Left lung (tissue), 14 donors: ENCODE measurements at places on chromosomes 6 and 20. TPM values are rescaled to one million over a fixed set of nuclear protein-coding genes. Genes with fewer than 3 reads are reported as not detected.

GRCh38 chr20:651713-652614 lies 1.0 kb downstream of the SRXN1 start:
- DNase-seq: no peak

DNA sequence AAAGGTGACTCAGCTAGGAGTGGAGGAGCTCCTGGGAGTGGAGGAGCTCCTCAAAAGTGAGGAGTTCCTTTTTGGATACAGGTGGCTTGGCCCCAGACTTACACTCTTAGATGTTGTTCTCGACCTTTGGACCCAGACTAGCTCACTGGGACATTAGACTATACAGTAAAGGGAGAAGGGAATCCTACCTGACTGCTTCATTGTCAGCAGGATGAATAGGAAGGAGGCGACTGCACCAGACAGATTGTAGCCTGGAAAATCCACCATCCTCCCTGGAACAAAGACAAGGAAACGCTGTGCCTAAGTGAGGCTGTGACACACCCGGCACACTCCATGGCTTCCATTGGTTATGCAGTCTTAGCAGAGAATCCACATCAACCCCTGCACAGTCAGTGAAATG lies at the start of gene BTNL2:
TSS of gene BTNL2 (minus strand) at position 325 of the 400 bp plus-strand sequence. CDS start at position 267, 58 bp downstream.
- no peak for DNase-seq

DNA sequence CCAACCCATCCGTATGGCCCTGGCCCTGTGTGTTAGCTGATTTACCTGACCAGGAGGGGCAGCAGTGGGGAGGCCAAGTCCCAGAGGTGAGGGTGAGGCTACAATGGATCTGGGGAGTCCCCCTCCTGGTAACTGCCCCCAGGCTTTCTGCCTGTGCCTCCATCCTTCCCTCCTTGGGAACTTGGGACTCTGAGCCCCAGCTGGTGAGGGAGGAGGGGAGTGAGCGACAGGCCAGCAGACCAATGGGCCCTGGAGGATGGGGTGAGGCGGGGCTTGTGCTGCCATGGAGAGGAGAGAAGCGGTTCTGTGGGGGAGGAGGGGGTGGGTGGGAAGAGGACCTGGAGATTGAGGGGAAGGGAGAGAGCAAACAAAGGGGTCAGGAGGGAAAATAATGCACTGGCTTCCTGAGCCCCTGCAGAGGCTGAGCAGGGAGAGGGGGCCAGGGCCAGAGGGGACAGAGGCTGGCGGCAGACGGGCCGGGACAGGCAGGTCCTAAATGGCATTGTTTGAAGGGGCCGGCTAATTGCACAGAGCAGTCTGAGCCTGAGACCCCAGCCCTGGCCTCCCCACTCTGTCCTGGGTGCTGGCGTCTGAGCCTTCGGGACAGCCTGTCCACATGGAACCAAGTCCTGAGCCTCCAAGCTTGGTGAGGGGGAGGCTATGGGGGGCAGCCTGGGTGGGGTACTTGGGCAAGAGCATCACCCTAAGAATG lies 17.5 kb downstream of the DNMT3B start:
- DNase-seq: no peak

GRCh38 chr6:165702669-165703068 lies 39.6 kb upstream of the PDE10A start:
- no peak for DNase-seq

UBE2C gene
- 5.9 TPM for total RNA-seq

- no peak for DNase-seq
These were observed 32.5 kb upstream of the SYNCRIP start for GRCh38 chr6:85675030-85675819.

DNA sequence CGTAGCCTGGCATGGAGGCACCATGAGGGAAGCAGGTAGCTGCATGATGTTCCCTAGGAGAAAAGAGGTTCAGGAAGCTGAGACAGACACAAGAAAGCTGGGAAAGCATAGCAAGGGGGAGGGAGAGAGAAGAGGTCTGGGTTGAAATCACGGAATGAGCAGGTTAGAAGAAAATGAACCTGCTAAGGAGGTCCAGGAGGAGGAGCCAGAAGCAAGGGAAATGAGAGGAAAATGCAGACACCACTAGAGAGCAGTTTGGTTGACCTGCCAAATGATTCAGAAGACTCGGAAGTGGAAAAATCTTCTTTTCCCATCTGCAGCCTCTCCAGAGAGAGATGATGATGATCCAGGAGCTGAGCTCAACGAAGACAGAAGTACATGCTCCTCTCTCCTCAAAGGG lies 70.9 kb downstream of the VIP start:
- DNase-seq: no peak

DNA sequence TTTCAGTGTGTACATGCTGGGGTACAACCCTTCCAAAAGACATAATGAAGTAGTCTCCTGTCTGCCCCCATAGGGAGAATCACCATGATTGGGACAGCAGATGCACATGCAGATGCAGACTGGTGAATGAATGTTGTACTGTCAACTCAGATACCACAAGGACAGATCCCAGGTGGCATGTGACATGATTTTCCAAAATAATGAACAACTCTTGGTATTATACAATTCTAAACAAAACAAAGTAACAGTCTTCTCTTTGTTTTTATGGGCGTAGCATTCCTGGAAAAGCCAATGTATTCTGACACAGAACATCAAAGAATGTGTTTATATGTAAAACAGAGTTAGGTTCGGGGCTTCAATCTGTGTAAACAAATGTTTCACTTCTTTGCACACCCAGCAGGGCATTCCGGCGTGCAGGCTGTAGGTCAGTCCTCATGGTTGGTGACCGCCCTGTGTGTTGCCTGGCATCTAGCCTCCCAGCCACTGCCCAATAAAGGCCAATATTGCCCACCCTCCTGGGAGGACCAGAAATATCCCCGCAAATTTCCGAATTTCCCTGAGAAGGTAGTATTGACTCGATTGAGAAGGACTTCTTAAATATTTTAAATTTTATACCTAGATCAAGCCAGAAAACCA lies 127.7 kb downstream of the KLHL32 start:
- DNase-seq: no peak

SLC22A7 gene
- total RNA-seq: not detected

DNA sequence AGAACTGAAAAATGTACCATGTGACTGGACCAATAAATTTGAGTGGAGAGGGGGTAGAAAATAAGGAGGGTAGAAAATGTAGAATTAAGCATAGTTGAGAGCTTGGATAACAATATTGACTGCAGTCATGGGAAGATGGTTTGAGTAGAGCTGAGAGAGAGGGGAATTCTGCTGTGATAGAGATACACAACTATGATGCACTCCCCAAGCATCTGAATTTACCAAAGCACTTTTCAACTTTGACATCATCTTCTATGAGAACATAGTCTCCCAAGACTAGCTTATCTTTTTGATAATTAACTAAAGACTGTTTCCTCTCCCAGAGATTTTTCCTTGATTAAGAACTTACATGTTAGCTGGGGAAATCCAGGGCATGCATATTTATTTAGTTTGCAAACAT lies 103.1 kb downstream of the TNFRSF21 start:
- no peak for DNase-seq

- DNase-seq: peak; percentile 77
These were observed 1.3 kb upstream of the CNR1 start for GRCh38 chr6:88167352-88167937.

DNA sequence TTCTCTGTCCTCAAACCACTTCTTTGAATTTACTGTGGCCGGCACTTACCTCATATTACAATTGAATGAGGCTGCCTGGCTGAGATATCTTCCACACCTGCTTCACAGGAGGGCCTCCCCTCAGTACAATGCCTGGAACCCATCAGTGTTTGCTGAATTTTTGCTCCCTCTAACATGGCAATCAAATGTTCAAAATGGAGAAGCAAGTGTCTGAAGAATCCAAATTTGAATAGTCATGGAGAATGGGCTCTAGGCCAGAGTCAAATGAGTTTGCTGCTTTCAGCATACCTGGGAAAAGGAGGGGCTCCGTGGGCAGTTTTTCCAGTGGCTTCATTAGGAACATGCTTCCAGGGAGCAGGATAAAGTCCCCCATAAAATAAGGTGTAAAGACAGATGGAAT lies 564.8 kb downstream of the UTRN start:
- DNase-seq: no peak

ACAT2 gene
- total RNA-seq: 116 TPM

- DNase-seq: no peak
These were observed 74.7 kb upstream of the MAFB start for GRCh38 chr20:40763646-40764295.

DNA sequence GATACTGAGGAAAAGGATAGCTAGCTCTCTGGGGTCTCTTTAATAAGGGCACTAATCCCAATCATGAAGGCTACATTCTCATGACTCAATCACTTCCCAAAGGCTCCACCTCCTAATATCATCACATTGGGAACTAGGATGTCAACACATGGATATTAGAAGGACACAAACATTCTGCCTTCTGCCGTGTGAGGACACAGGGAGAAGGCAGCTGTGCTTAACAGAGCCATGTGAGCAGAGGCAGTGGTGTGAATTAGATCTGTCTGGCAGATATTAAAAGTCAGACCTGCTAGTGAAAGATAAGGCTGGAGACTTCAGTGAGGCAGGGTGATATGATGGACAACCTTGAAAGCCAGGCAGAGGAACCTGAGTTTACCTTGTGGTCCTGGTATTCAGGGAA lies 341.9 kb downstream of the ARHGAP18 start:
- DNase-seq: no peak

HNF4A gene
- total RNA-seq: 0.21 TPM

DNA sequence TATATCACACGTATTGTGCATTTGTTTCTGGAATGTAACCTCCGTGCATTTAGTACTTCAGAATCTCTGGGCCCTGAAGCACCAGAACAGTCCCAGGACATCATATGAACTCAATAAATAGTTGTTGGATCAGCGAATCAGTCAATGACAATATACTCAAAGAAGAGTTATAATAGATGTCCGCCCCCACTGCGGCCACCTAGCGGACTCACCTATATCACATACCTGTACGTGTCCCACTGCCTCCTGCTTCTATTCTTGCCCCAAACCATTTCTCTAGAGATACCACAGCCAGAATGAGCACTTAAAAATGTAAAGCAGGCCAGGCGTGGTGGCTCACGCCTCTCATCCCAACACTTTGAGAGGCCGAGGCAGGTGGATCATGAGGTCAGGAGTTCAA lies 73.9 kb downstream of the DCDC2 start:
- DNase-seq: no peak

GRCh38 chr6:142395768-142396231 lies 94.0 kb downstream of the ADGRG6 start:
- DNase-seq: no peak

PM20D2 gene
- total RNA-seq: 8.6 TPM

DNA sequence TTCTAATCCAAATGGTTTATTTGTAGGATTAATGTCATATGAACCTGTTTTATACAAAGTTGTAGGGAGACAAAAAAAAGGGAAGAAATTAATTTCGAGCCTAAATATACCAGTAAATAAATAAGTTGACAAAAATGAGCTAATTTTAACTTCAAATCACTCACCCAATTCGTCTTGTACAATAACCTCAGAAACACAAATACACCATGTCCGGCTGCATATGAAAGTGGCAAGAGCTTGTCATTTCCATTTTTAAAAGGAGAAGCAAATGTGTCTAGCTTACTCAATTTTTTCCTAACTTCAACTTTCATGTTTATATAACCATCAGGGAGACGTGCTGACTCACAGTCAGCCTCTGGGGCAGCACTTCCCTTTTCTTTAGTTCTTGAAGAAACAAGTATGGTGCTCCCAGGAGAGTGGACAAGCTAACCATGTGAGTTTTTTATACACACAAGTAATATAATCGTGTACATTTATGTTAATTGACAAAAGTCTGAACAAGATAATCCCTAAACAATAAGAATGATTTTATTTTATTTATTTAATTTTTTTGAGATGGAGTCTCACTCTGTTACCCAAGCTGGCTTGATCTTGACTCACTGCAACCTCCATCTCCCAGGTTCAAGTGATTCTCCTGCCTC lies 55.5 kb upstream of the SGK1 start:
- DNase-seq: no peak

DNA sequence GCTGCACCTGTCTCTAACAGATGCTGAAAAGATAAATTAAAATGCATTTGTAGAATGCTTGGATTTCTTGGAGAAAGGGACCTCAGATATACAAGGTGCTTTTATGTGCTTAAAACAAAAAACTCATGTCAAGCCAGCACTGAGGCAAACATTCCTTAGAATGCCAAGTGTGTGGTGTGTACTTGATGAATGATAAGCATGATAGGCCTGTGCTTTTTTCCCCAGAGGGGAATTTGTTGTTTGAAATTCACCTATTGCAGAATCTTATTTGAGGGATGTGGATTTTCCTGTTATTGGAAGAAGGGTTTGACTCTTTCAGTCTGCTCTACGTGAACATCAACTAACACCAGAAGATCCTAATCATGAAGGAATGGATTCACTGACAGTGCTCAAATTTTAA lies 28.8 kb downstream of the TTI1 start:
- DNase-seq: no peak

FNDC1 gene
- 0.68 TPM for total RNA-seq

- DNase-seq: no peak
These were observed 7.7 kb upstream of the PM20D2 start for GRCh38 chr6:89138173-89138572.

DNA sequence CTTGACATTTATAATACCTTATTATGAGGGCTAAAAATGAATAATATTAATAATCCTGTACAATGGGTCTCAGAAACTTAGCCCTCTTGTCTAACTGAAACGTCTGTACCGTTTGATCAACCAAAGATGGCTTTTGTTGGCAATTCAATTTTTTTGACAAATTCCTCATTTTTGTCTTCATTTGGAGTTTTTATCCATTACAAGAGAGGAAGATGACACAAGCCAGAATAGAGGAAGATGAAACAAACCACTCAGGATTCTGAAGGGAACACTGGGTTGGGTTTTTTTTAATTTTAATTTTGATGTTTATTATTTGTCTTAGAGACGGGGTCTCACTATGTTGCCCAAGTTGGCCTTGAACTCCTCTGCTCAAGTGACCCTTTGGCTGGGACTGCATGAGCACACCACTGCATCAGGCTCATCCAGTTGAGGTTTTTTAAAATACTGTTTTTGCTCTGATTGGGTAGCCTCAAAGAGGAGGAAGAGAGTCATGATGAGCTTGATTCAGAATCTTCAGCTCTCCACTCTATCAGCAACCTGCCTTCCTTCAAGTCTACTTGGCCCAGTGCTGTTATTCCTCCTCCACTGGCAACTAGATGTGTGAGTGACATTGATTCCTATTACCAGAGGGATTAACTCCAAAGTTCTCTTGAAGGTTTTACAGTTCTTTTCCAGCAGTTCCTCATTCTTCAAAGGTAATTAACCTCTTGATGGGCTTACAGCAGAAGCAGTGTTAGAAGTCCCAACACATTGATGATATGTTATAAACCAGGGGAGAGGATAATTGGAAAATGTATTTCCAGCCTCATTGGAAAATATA lies 71.3 kb downstream of the ATXN1 start:
- no peak for DNase-seq

MCCD1 gene
- total RNA-seq: not detected

- DNase-seq: no peak
These were observed 432.2 kb downstream of the HTR1B start for GRCh38 chr6:77030929-77031674.

DNA sequence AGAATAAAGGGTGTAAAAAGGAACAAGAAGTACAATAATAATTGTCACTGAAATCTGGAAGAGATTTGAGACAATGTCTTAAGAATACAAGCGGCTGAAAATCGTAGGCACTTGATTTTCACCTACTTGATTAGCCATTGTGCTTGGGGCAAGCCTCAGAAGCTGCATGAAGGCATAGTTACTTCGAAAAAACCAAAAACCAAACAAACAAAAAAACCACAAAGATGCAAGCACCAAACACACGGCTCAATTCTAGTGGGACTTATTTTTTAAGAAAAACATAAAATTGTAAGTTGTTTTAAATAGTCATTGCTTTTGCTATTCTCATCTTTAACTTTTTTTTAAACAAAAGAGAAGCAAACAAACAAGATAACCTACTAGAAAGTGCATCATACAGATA lies 235.6 kb downstream of the OGFRL1 start:
- no peak for DNase-seq
